ENCODE measurements at places on chromosomes 7 and 10.

GRCh38 chr7:55509322-55509721 is 63.0 kb downstream of the VOPP1 start:
- DNase-seq, result no peak

- DNase-seq, result no peak
Measured at GRCh38 chr10:16886031-16886430, 68.8 kb upstream of the RSU1 start.

GRCh38 chr10:75049316-75050148 is 61.9 kb upstream of the SAMD8 start:
- no peak for DNase-seq

- no peak for DNase-seq
Measured at GRCh38 chr7:146131701-146132100, 15.1 kb downstream of the CNTNAP2 start.

GRCh38 chr10:133475821-133476640 is 22.3 kb downstream of the SCART1 start:
- no peak for DNase-seq

- DNase-seq, result peak; percentile 70
Measured at GRCh38 chr7:2978408-2978807, 65.3 kb downstream of the CARD11 start.

- DNase-seq, result no peak
Measured at GRCh38 chr7:30707391-30708357, 25.4 kb upstream of the CRHR2 start.

GRCh38 chr10:66242885-66243284 is 683.0 kb upstream of the LRRTM3 start:
- DNase-seq, result no peak

GRCh38 chr7:89738549-89738948 is 415.7 kb upstream of the STEAP1 start:
- DNase-seq, result no peak

GRCh38 chr7:51075681-51076580 is 240.7 kb downstream of the COBL start:
- no peak for DNase-seq

GRCh38 chr10:50375051-50375452 is 123.7 kb upstream of the ASAH2 start:
- DNase-seq, result no peak

DNA sequence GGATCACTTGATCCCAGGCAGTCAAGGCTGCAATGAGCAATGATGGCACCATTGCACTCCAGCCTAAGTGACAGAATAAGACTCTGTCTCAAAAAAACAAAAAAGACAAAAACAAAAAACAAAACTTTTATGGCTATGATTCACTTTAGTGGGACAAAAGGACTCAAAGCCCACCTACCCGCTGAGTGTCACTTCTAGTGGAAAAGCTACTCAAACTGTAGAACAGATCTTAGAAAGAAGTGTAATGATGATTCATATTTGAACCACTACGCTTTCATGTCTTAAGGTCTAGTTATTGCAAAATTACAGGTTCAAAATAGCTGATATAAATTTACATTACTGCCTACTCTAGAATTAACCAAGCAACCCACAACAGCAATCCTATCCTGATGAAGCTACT is 47.1 kb upstream of the OTUD1 start:
- no peak for DNase-seq
